ENCODE measurements at places on chromosomes 5 and 9. TPM values are rescaled to one million over a fixed set of nuclear protein-coding genes. Genes with fewer than 3 reads are reported as not detected.

- H3K4me3 ChIP-seq = no peak overlapping the region
- H3K27me3 ChIP-seq = no peaks in the 10 kb centered on the region
- H3K36me3 ChIP-seq = peaks cover 3% of the 10 kb centered on the region
- H3K4me1 ChIP-seq = no peaks in the 10 kb centered on the region
- peak overlapping the region; percentile 51 for H3K27ac ChIP-seq
Observed at GRCh38 chr5:94433397-94434163, 184.8 kb downstream of the KIAA0825 start.

DNA sequence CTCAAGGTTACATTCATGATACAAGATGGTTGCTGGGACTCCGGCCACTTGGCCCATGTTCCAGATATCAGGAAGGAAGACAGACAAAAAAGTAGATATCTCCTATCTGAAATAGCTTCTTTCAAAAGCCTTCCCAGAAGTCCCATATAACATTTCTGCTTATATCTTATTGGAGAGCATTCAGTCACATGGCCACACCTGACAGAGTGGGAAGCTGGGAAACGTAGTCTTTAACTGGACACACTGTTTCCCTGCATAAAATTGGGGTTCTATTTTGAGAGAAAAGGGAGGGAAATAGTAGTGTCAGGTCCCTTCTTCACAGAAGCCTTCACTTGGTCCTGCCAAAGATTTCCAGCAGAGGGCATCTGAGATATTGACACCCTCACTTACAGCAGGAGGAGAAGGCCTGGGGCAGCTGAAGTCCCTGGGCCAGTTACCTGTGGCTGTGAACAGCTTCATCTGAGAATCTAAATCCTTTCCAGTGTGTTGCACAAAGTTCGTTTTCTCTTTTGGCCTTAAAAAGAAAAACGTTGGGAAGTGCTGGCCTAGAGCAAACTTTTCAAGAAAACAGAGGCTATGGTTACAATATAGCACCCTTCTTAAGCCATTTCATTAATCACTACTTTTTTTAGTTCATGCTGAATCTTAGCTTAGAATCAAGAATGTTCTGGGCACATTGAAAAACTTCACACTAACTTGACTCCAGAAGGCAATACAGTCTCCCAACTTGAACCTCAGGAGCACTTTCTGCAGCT is 33.5 kb downstream of the SPEF2 start:
- no peaks in the 10 kb centered on the region for H3K27me3 ChIP-seq
- peaks cover 4% of the 10 kb centered on the region for H3K4me1 ChIP-seq
- no peaks in the 10 kb centered on the region for H3K36me3 ChIP-seq
- no peak overlapping the region for H3K27ac ChIP-seq
- no peak overlapping the region for H3K4me3 ChIP-seq

GRCh38 chr9:120324996-120325642 is 254.8 kb downstream of the CDK5RAP2 start:
- no peaks in the 10 kb centered on the region for H3K4me1 ChIP-seq
- peak; percentile 75 for DNase-seq
- H3K27me3 ChIP-seq = no peaks in the 10 kb centered on the region
- no peak overlapping the region for H3K27ac ChIP-seq
- H3K4me3 ChIP-seq = no peak overlapping the region

GRCh38 chr5:11863911-11864310 is 40.3 kb downstream of the CTNND2 start:
- no peaks in the 10 kb centered on the region for H3K36me3 ChIP-seq
- no peak overlapping the region for H3K27ac ChIP-seq

DNA sequence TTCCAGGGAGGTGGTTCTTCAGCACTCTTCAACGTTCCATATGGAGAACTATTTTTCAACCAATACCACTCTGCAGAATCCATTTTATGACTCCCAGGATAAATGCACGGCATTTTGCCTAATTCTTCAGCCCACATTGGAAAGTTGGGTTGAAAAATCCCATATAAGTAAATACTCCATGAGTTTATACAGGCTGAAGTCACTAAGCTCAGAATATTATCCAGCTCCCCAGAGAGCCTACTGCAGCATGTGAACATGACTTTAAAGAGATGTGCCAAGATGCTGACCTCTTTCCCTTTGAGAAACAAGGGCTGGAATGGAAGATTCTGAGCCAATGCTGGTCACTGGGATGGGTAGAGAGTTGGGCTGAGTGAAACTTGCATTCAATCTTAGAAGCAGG is 111.9 kb upstream of the SLIT3 start:
- H3K4me1 ChIP-seq = peaks cover 6% of the 10 kb centered on the region
- no peak overlapping the region for H3K4me3 ChIP-seq
- no peak overlapping the region for H3K27ac ChIP-seq

- no peak overlapping the region for H3K4me3 ChIP-seq
- H3K27me3 ChIP-seq = no peaks in the 10 kb centered on the region
- no peak for DNase-seq
Observed at GRCh38 chr5:84273517-84273883, 111.2 kb downstream of the EDIL3 start.

- no peak overlapping the region for H3K27ac ChIP-seq
- no peak for DNase-seq
- no peaks in the 10 kb centered on the region for H3K4me1 ChIP-seq
Observed at GRCh38 chr5:6125781-6126180, 252.6 kb downstream of the MED10 start.

DNA sequence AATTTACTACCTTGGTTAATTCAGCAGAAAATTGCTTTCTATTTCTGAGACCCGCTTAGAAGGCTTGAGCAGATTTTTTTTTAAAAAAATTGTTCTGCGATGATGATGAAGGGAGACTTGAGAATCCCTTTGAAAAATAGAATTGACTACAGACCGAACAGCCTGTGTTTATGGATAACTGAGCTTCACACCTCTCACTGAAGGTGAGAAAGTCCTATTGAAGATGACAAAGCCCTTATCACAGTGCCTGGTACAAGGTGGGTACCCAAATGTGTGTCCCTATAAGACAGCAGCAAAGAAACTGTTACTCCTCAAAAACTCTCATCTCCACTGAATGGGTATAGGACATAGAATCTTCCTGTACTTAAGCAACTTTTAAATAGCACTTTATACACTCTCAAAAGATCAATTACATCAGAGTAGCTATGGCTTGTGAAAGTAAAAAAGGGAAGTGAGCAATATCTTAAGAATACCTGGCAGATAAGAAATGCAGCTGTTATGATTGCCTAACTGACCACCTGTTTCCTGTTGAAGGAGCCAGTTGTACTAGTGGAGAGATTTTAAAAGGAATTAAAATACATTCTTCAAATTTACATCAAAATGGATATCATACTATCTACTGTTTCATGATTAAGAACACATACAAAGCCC is 419.7 kb downstream of the CHSY3 start:
- H3K27me3 ChIP-seq = no peaks in the 10 kb centered on the region
- H3K27ac ChIP-seq = no peak overlapping the region
- no peaks in the 10 kb centered on the region for H3K36me3 ChIP-seq
- H3K4me3 ChIP-seq = no peak overlapping the region
- peaks cover 5% of the 10 kb centered on the region for H3K4me1 ChIP-seq

GRCh38 chr5:39274398-39275085 is 55.2 kb upstream of the FYB1 start:
- no peak for DNase-seq
- H3K36me3 ChIP-seq = no peaks in the 10 kb centered on the region
- peak overlapping the region; percentile 28 for H3K27ac ChIP-seq
- no peaks in the 10 kb centered on the region for H3K4me1 ChIP-seq

DNA sequence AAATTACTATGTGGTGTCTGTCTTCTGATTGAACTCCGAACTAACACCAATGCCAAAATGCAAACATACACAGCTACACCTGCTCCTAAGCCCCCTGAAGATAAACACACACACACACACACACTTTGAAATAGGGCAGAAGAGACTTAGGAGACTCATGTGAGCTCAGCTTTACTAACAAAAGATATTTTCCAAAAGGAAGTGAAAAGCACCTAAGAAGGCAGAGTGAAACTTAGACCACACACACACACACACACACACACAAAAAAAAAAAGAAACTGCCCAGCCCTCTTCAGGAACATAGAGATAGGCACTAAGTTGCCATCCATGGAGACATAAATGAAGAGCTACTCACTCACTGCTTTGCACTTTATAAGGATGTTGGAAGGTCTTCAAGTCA is 45.2 kb upstream of the APC start:
- no peaks in the 10 kb centered on the region for H3K36me3 ChIP-seq
- no peak overlapping the region for H3K27ac ChIP-seq
- no peaks in the 10 kb centered on the region for H3K27me3 ChIP-seq
- H3K4me3 ChIP-seq = no peak overlapping the region

DNA sequence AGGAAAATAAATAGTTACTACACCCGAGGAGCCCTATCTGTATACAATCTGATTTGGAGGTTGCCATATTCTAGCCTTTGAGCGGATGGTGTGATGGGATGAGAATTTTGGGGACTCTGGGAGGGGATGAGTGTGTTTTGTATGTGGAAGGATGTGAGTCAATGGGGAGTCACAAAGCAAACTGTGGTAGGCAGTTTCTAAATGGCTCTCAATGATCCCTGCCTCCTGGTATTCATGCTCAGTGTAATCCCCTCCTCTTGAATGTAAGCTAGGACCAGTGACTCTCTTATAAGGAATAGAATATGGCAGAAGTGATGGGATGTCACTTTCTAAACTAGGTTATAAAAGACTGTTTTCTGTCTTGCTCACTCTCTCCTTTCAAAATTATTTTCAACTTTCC is 205.7 kb upstream of the RIOK2 start:
- H3K27ac ChIP-seq = no peak overlapping the region
- H3K4me1 ChIP-seq = no peaks in the 10 kb centered on the region
- no peak for DNase-seq
- no peak overlapping the region for H3K4me3 ChIP-seq

DNA sequence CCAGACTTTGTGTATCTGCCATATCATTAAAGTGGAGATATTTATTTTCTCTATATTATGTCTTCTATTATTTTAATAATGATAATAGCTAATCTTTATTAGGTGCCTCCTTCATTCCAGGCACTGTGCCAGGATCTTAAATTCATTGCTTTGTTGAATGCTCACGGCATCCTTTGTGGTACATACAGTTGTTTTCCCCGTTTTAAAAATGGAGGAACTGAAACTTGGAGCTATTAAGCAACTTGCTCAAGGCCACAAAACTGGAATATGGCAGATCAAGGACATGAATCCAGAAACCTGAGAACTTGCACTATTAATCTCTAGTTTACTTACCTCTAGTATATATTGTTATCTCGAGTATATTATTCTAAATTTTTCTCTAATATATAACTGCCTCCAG is 41.5 kb upstream of the PPP3R2 start:
- no peaks in the 10 kb centered on the region for H3K27me3 ChIP-seq
- no peak overlapping the region for H3K27ac ChIP-seq
- H3K4me3 ChIP-seq = no peak overlapping the region
- H3K4me1 ChIP-seq = no peaks in the 10 kb centered on the region

GRCh38 chr9:87567571-87567970 is 69.9 kb downstream of the DAPK1 start:
- no peaks in the 10 kb centered on the region for H3K36me3 ChIP-seq
- H3K27me3 ChIP-seq = no peaks in the 10 kb centered on the region
- DNase-seq = no peak
- no peak overlapping the region for H3K4me3 ChIP-seq
- peak overlapping the region; percentile 68 for H3K27ac ChIP-seq

DNA sequence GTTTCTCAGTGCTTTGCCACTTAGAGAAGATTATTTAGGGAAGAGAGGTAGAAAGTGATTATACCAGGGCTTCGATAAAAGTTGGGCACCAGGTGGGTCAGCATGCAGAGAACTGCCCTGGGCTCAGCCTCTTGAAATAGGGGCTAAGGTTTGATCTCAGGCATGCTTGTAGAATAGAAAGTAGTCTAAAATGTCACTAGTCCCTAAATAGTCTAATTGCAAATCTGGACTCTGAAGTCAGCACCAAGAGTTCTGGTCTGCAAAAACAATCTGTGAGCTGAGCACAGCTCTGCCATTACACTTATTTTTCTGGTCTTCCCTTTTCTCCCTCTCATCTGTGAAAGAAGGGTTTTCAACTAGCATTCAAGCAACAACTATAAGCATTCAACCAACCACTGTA is 248.0 kb downstream of the SMARCA2 start:
- peaks cover 5% of the 10 kb centered on the region for H3K4me1 ChIP-seq
- no peak overlapping the region for H3K27ac ChIP-seq
- no peak overlapping the region for H3K4me3 ChIP-seq
- H3K36me3 ChIP-seq = no peaks in the 10 kb centered on the region
- no peak for DNase-seq

DNA sequence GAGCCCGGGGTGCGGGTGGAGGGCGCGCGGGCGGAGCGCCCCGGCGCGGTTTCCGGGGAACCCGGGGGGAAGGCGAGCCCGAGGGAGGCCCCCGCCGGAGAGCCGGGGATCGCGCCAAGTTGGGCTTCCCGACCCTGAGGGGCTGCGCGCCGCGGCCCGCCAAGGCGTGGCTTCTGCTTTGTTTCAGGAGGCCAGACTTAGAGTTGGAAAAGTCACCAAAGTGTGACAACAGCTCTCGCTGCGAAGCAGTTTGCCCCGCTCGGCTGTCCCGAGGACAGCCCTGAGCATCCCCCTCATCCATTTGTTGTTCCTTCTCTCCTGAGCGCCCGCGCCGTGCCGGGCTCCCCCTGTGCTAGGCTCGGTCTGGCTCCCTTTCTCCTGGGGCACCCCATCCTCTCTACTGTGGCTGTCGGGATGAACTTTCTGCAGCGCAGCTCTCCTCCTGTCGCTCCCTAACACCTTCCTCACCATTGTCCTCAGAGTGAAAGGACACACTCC is 410 bp downstream of the GLIPR2 start:
- H3K4me1 ChIP-seq = peaks cover 61% of the 10 kb centered on the region
- no peak for DNase-seq
- H3K27me3 ChIP-seq = no peaks in the 10 kb centered on the region
- H3K4me3 ChIP-seq = peak overlapping the region; percentile 99

- DNase-seq = no peak
- no peak overlapping the region for H3K4me3 ChIP-seq
- no peaks in the 10 kb centered on the region for H3K27me3 ChIP-seq
- no peak overlapping the region for H3K27ac ChIP-seq
Observed at GRCh38 chr9:19660019-19660418, 128.8 kb downstream of the SLC24A2 start.

- no peak overlapping the region for H3K27ac ChIP-seq
- no peaks in the 10 kb centered on the region for H3K36me3 ChIP-seq
- no peak overlapping the region for H3K4me3 ChIP-seq
Observed at GRCh38 chr5:61924251-61924650, 381.8 kb upstream of the KIF2A start.

The ACOT12 gene
- total RNA-seq = not detected

The SLC24A2 gene
- total RNA-seq = under 0.01 TPM

The PCSK5 gene
- total RNA-seq = 22.0 TPM

The IFNB1 gene
- total RNA-seq = not detected

The LOX gene
- total RNA-seq = 15.2 TPM

Measured in esophagus muscularis mucosa (tissue), 4 donors.